ENCODE measurements at places on chromosomes 6 and 20.

DNA sequence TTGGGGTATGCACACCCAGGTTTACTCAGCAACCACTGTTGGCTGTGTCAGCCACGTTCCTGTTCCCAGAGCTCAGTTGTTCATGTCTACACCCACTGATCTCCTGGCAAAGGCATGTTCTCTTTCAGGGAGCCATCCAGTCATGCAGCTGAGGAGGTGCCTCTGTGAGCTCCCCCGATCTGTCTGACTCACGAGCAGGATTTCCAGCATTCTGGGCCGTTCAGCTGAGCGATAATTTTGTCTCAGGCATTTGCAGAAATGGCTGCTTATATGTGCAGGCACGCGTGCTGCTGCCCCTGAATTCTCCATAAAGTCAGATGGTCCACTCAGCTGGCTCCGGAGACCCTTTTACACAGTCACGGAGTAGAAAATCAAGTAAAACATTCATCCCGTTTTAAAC is 78.4 kb upstream of the IYD start:
- no peak overlapping the region for H3K4me3 ChIP-seq
- DNase-seq = no peak
- no peaks in the 10 kb centered on the region for H3K36me3 ChIP-seq
- H3K27me3 ChIP-seq = no peaks in the 10 kb centered on the region
- H3K27ac ChIP-seq = no peak overlapping the region

DNA sequence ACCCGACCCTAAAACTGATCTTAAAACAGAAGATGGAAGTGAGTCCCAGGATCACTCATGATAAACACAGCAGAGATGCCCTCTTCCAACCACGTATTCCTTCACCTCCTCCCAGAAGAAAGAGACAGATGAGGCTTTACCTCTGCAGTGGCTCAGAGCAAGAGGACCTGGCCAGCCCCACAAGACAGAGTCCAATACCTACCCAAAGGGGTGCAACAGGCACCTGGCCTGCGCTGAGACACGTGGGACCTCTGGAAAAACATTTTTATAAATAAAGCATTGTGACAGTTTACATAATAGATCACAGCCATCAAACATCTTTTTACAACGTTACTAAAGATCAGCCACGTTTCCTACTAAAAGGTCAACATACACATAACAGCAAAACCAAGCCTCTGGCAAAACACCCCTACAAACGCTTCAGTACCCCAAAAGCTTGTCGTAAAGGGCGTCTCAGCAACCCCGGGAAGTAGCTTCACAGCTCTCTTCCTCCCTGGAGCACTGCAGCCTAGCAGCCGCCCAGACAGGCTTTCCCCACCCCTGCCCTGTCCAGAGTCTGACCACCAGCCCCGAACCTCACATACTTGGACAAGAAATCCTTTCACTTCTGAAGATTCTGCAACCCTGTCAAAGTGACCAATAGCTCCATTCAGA is 2.9 kb downstream of the TAF4 start:
- no peaks in the 10 kb centered on the region for H3K27me3 ChIP-seq
- no peak overlapping the region for H3K4me3 ChIP-seq
- no peak for DNase-seq
- H3K36me3 ChIP-seq = peaks cover 10% of the 10 kb centered on the region
- H3K4me1 ChIP-seq = peaks cover 19% of the 10 kb centered on the region

DNA sequence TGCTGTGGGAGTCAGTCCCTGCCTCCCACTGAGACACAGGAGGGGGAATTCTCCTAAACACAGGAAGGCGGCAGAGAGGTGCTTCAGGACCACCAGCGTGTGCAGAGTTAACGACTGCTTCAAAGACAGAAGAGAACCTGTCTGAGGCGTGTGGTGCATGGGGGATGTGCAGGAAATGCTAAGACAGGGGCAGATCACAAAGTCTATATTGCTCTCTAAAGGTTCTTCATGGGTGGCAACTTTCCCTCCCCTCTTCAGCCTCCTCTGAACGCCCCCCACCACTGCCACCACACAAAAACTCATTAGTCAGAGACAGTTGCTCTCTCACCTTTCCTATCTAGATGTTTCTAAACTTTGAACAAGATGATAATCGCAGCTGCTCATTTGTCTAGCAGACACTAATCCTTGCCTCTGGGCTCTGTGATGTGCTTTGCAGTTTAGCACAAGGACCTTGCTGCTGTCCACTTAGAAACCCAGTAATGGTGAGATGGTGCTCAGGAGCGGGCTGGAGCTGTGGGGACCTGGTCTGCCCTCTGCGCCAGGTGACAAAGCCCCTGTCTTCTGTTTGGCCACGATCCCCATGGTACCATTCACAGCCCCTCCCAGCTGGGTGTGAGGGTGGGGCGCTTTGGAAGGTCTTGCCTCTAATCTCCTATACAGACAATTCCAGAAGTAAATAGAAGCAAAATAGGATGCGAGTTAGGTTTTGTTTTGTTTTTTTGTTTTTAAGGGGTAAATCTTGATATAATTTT is 219.6 kb downstream of the NRN1 start:
- H3K4me1 ChIP-seq = no peaks in the 10 kb centered on the region
- no peak for DNase-seq
- H3K4me3 ChIP-seq = no peak overlapping the region
- H3K27me3 ChIP-seq = no peaks in the 10 kb centered on the region
- no peaks in the 10 kb centered on the region for H3K36me3 ChIP-seq

- H3K36me3 ChIP-seq = no peaks in the 10 kb centered on the region
- H3K27ac ChIP-seq = peak overlapping the region; percentile 81
- DNase-seq = peak; percentile 84
- no peak overlapping the region for H3K4me3 ChIP-seq
- H3K27me3 ChIP-seq = no peaks in the 10 kb centered on the region
These were observed 4.1 kb upstream of the PHACTR2 start for GRCh38 chr6:143673669-143674068.

- H3K36me3 ChIP-seq = no peaks in the 10 kb centered on the region
- H3K27ac ChIP-seq = peak overlapping the region; percentile 98
- DNase-seq = peak; percentile 44
- peak overlapping the region; percentile 52 for H3K4me3 ChIP-seq
- peaks cover 5% of the 10 kb centered on the region for H3K4me1 ChIP-seq
These were observed 45.2 kb downstream of the DPPA5 start for GRCh38 chr6:73308712-73309534.

- no peak overlapping the region for H3K4me3 ChIP-seq
- H3K27ac ChIP-seq = no peak overlapping the region
- no peak for DNase-seq
- H3K4me1 ChIP-seq = no peaks in the 10 kb centered on the region
These were observed 2.6 kb upstream of the VGLL2 start for GRCh38 chr6:117262799-117263198.

DNA sequence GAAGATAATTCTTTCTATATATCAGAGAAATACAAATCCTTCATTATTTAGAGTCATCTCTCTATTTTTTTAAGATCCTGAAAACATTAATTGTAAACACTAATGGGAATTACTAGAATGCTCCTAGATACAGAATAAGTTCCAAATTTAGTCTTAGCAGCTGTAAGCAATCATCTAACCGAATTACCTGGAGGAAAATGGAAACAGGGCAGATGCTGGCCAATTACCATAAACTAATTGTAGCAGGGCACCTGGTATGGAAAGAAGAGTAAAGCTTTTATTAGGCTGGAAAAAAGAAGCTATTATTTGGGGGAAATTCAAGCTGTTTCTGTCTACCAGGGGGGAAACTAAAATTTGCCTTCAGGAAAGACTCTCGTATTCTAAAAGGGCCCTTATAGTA is 257.5 kb downstream of the MMUT start:
- H3K36me3 ChIP-seq = no peaks in the 10 kb centered on the region
- no peak for DNase-seq
- no peak overlapping the region for H3K27ac ChIP-seq
- H3K27me3 ChIP-seq = no peaks in the 10 kb centered on the region
- H3K4me1 ChIP-seq = no peaks in the 10 kb centered on the region

- H3K36me3 ChIP-seq = no peaks in the 10 kb centered on the region
- no peak overlapping the region for H3K4me3 ChIP-seq
- H3K27ac ChIP-seq = no peak overlapping the region
- H3K4me1 ChIP-seq = no peaks in the 10 kb centered on the region
- H3K27me3 ChIP-seq = no peaks in the 10 kb centered on the region
These were observed 565.1 kb downstream of the C6orf118 start for GRCh38 chr6:164744301-164744700.

DNA sequence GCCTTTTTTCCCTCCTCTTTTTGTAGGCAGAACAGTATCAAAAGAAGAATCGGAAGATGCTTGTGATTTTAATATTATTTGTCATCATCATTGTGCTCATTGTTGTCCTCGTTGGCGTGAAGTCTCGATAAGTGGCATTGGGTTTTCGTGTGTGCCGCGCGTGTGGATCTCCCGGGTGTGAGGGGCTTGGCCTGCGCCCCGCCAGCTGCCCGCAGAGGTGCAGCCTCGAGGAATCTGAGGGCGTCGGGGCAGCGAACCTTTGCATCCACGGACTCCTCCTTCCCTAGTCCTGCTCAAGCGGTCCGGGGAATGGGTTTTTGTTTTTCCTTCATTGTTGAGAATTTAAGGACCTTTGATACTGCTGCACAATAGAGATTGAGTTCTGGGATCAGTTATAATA is 16.4 kb upstream of the NPEPL1 start:
- DNase-seq = no peak
- no peak overlapping the region for H3K27ac ChIP-seq
- no peaks in the 10 kb centered on the region for H3K4me1 ChIP-seq
- no peak overlapping the region for H3K4me3 ChIP-seq
- H3K27me3 ChIP-seq = no peaks in the 10 kb centered on the region

GRCh38 chr6:127381384-127381783 is 38.0 kb upstream of the ECHDC1 start:
- no peaks in the 10 kb centered on the region for H3K4me1 ChIP-seq
- no peak overlapping the region for H3K27ac ChIP-seq
- H3K27me3 ChIP-seq = no peaks in the 10 kb centered on the region
- H3K36me3 ChIP-seq = no peaks in the 10 kb centered on the region

DNA sequence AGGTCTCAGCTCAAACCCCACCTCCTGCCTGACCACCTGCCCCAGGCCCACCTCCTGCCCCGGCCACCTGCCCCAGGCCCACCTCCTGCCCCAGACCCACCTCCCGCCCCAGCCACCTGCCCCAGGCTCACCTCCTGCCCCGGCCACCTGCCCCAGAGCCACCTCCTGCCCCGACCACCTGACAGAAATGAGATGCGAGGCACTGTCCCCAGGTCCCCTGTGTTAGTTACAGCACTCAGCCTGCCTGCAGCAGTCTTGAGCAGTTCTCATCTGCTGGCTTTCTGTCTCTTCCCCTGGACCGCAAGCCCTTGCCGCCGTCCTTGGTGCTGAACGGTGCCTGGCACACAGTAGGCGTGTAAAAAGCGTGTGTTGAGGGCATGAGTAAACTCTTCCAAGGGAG is 79.5 kb downstream of the CDH4 start:
- no peaks in the 10 kb centered on the region for H3K4me1 ChIP-seq
- H3K27me3 ChIP-seq = no peaks in the 10 kb centered on the region
- DNase-seq = no peak
- no peak overlapping the region for H3K27ac ChIP-seq
